ENCODE measurements at places on chromosomes 4 and X.
A peak's percentile ranks its signal among the peaks of the same experiment; 100 is the strongest.

GRCh38 chr4:95124906-95125504 is 367.2 kb downstream of the BMPR1B start:
- no peak for DNase-seq

GRCh38 chrX:147738265-147738664 is 173.5 kb upstream of the FMR1 start:
- DNase-seq, result no peak

GRCh38 chr4:10526429-10527222 is 69.4 kb upstream of the ZNF518B start:
- no peak for DNase-seq

DNA sequence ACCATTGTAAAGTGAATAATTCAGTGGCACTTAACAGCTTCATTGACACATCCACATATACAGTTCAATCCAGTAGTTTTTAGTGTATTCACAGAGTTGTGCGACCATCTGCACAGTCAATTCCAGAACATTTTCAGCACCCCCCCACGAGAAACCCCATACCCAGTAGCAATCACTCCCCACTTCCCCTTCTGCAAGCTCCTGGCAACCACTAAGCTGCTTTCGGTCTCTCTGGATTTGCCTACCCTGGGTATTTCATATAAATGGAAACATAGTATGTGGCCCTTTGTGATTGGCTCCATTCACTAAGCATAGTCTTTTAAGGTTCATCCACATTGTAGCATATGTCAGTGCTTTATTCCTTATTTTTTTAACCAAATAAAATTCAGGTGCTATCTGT is 10.0 kb downstream of the MSL3 start:
- DNase-seq, result no peak

DNA sequence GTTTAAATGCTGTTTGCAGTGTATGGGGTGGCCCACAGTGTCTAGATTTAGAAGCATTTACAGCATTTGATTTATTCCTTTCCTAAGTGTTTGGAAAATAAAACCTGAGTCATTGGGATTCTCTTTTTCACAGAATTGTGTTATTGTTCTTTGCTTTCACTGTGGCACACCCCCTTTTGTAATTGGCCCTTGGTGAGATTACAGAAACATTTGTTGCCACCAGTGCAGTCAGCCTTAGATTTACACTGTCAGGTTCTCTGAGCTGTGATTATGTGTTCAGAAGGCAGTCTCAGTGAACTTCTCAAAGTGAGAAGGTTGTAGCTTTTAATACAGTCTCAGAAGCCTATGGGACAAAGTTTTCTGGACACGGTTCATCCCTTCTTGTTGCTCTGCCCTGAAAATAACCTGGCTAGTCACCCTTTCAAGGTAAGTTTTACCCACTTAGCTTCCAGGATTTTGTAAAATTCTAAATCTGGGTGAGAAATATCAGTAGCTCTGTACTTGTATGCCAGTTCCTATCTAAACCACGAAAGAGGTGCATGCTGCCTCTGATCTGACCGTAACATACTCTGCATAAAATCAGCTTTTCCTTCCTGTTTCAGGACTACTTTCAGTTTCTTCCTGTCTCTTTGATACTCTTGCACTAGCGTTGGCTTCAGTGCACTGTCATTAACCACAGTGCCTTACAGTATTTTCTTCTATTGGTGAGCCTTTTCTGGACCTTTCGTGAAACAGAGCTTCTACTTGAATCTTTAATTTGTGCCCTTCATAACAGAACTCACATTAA is 12.6 kb downstream of the RUFY3 start:
- DNase-seq, result no peak

DNA sequence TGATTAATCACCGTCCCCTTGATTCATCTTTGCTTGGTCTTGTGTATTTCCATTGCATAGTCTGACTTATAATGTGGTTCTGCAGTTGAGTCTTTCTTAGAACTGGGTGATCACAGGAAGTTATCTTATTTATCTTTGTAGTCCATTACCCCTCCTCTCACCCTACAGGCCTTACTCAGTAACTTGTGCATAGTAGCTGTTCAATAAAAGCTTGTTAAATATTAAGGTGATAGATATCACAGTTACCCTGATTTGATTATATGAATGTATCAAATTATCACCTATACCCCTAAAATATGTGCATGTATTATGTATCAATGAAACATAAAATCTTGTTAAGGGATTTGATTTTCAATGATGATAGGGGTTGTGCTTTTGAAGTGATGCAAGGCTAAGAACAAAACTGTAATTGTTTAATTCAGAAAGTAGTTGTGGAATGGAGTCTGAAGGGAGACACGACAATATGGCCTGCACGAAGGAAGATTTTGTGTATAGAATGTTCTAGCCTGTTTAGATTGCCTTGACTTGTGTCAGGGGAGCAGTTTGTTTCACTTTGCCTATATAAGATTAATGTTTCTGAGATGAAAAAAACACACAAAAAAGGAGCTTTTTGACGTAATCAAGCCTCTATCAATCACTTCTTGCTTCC is 132.4 kb upstream of the LIMCH1 start:
- DNase-seq, result no peak

GRCh38 chr4:72712997-72713396 is 144.0 kb upstream of the ADAMTS3 start:
- DNase-seq, result no peak

GRCh38 chrX:148417934-148418333 is 82.5 kb upstream of the AFF2 start:
- DNase-seq, result no peak

- DNase-seq, result no peak
These were observed 26.8 kb downstream of the AFAP1 start for GRCh38 chr4:7912826-7913225.

- no peak for DNase-seq
These were observed 103.3 kb upstream of the FAT1 start for GRCh38 chr4:186826846-186827533.

DNA sequence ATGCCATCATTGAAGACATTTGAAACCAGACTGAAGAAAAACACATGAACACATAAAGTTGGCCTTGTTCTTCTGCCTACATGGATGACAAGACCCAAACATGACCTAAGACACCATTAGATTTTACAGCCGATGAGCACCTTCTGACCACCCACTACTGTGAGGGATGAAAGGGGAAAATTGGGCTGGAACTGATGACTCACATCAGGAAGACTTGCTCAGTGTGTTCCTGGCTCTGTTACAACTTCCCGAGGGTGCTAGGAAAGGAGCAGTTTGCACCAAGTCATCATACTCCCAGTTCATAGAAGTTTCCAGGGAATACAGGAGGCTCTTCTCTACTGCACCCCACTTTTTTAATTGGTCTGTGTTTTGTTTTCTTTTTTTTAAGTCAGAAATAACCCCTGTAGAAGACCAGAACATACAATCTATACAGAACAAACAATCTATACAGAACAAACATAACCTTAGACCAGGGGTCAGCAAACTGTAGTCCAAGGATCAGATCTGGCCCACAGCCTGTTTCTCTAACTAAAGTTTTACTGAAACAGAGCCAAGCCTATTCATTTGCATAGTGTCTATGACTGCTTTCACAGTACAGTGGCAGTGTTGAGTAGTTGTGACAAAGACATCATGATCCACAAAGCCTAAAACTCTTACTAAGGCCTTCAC is 25.3 kb downstream of the BTC start:
- DNase-seq, result no peak

DNA sequence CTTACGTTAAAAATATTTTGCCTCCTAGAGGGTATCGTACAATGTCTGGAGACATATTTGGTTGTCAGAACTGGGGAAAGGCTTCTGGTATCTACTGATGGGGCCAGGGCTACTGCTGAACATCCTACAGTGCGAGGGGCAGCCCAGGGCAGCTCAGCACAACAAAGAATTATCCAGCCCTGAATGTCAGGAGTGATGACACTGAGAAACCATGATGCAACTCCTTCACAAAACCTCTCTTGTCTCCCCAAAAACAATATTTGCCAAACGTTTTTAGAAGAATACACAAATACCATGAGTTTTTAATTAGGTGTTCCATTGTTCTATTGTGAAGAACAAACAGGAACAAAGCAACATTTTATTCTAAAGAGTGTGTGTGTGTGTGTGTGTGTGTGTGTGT is 43.4 kb upstream of the CLNK start:
- DNase-seq, result no peak

DNA sequence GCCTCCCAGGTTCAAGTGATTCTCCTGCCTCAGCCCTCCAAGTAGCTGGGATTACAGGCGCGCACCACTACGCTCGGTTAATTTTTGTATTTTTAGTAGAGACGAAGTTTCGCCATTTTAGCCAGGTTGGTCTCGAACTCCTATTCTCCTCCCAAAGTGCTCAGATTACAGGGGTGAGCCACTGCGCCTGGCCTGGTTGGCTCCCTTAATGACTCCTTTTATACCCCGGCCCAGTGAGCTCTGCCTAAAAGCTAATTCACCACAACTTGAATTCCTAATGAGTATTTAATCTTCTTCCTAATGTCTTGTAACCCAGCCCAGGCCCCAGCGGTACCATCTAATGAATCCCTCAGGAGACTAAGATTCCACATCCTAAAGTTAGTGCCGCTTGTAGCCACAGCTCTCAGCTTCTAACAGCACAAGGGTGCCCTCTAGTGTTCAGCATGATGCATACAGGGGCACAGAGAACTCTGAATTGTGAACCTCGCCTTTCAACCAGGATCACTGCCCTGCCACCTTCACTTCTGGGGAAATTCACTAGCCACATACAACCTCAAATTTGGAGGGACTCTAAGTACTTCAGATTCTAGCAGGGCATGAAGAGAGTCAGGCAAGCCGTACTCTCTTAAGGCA is 89.5 kb downstream of the OR13H1 start:
- no peak for DNase-seq

GRCh38 chrX:57573754-57574153 is 18.1 kb upstream of the ZXDB start:
- no peak for DNase-seq

DNA sequence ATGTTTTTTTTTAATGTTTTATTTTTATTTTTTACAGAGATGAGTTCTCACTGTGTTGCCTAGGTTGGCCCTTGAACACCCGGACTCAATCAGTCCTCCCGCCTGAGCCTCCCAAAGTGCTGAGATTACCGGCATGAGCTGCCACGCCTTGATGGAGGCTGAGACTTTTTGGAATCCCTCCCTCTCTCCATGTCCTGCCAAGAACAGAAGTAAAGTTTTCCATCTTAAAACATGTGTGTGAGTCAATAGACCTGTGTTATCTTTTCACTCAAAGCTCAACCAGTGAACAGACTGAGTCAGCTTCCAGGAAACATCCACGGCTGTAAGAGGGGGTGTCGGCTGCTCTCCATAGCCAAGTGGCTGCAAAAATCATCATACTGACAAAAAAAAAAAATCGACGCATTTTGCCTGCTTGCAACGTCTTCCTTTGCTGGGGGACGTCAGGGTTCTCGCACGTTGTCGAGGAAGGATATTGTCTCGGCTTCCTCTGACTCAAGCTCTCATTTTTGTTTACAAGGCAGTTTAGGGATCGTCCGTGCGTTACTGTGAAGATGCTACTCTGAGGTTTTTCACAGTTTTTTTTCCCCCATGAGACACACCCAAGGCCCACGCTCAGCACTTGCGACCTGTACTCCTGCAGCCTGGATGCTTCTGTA is 10.0 kb upstream of the ASMTL start:
- no peak for DNase-seq

DNA sequence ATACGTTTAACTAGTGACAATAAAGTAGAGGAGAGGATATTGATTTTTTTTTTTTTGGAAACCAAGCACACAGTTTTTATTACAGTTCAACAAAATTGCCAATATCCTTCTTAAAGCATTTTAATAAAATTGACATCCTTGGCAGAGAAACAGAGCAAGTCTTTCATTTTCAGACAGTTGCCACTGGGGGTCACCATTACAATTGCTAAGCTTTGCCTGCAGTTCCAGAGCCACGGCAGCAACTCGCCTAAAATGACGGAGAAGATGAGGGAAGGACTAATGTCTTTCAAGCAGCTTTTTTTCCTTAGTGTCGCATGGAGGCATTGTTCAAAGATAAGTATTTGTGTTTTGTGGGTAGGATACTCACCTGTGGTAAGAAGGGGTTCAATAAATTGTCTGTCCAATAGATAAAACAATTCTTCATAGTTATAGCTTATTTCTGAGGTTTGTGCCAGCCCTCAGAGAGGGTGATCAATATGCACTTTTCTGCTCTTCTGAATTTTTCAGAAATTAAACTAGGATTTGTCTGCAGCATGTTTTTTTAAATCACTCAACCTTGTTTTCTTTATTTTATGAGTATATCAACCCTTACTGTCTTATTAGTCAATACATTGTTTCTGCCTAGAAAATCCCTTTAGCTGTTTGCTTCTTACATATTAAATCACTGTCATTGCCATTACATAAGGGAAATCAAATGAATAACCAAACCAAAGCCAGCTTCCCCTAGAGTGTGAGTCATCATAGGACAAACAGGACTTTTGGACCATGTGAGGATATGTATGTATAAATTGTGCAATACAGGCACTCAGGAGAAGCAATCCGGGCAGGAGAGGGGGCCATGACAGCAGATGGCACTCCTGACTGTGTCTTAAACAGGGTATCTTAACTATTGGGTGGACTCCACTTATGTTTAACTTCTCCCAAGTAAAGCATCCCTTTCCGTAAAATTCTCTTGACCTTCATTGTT is 508.1 kb upstream of the ARX start:
- peak; percentile 18 for DNase-seq

DNA sequence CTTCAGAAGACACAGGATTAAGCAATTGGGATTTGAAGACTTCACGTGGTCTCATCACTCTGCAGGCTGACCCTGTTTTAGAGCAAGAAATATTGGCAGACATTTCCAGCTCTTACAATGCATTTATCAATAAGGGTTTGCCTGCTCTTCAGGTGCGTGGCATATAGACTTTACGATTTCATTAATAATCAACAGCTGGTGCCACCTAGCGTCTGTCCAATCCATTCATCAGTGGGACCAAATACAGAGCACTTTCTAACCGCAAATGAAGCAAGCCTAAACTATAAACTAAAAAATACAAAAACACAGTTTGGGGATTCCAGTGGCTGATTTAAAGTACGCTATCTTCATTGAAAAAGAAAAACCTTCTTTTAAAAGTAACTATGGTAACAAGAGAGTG is 125.4 kb upstream of the DMD start:
- no peak for DNase-seq

DNA sequence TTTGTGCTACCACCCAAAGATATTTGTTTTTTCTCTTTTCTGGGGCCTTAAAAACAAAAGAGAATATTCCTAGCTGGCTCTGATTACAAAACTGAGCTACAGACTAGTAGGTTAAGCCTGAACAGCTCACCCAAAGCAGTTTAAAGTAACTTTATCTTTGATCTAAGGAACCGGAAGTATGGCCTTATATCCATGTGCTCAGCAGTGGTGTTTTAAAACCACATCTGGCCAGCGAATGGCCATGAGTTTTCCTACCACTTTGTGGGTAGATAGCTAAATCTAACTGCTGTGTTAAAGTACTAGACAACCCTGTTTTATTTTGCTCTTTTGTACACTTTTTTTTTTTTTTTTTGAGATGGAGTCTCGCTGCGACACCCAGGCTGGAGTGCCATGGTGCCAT is 24.6 kb downstream of the ADGRG4 start:
- DNase-seq, result no peak

GRCh38 chrX:9324676-9325075 is 140.2 kb upstream of the TBL1X start:
- no peak for DNase-seq

- DNase-seq, result no peak
These were observed 32.1 kb downstream of the TSPAN5 start for GRCh38 chr4:98626350-98626749.
